ENCODE measurements at places on chromosomes 5 and 9. TPM values are rescaled to one million over a fixed set of nuclear protein-coding genes. Genes with fewer than 3 reads are reported as not detected.

GPRIN1 gene
- polyA plus RNA-seq = 0.56 TPM

CAMK2A gene
- polyA plus RNA-seq = not detected

PLPP6 gene
- polyA plus RNA-seq = 13.1 TPM

SPATA24 gene
- polyA plus RNA-seq = 6.0 TPM

HTR1A gene
- not detected for polyA plus RNA-seq

ANXA6 gene
- 103 TPM for polyA plus RNA-seq

EIF4E1B gene
- not detected for polyA plus RNA-seq
